GM13976 (cell line): ENCODE measurements at places on chromosomes 7 and 10.
A peak's percentile ranks its signal among the peaks of the same experiment; 100 is the strongest.

GRCh38 chr10:36556468-36556867, 568.9 kb upstream of the ANKRD30A start:
- DNase-seq, result no peak

GRCh38 chr10:1576467-1577372, 160.6 kb downstream of the ADARB2 start:
- DNase-seq, result no peak

DNA sequence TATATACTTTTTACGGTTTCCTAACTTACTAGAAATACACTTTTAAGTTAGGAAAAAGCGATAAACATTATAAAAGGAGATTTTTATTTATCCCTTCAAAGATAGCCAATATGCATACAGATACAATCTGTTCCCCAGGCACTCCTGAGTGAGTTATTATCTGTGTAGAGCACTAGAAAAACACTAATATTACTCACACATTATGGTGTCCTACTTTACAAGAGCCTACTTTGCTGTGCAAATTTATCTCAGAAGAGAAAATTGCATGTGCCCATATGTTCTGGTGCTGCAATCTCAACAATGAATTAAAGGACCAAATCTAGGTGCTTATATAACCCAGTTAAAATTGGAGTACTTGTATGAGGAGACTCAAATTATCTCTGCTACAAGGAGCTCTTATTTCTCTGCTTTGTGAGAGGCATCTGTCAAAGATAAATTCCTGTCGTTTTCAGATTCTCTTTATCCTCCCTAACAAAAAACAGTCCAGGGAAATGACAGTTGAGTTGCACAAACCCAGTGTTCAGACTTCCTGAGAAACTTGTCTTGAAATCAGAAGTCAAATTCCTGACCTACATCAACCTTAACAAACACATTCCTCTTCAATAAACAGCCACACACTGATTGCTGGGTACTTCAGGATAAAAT, 28.9 kb downstream of the CPA1 start:
- DNase-seq, result no peak

- DNase-seq, result no peak
Measured at GRCh38 chr7:116447436-116447835, 52.1 kb upstream of the CAV2 start.

- no peak for DNase-seq
Measured at GRCh38 chr7:108723381-108723814, 153.7 kb downstream of the DNAJB9 start.

GRCh38 chr7:17374654-17375053, 76.2 kb downstream of the AHR start:
- no peak for DNase-seq

DNA sequence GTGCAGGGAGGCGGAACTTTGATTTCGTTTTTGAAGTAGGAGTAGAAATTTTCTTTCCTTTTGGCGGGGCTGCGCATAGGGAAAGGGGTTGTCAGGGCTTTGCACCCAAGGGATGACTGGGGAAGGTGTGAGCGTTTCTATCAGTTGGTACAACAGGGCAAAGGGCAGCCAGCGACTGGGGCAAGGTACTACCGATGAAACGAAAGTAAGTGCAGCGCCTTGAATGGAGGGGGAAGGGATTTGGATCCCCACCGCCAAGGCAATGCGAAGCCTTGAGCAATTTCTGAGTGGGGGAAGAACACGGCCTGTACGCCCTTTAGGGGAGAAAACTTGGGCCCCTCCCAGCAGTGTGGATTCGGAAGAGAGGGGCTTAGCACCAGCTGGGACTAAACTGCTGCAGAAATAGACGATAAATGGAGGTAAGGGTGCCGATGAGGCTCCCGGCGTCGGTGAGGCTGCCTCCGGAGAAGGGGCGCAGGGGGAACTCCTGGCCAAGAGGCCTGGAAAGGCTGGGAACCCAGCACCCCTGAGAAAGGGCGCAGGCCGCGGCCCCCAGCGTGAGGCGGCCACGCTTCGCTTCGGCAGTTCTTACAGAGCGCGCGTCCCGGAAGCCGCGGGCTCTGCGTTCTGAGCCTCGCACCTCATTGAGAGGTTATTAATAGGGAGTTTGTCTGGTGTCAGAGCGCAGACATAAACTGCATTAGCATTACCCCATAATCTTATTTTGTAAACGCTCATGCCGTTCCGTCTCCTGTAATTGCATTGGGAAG, 10.0 kb upstream of the TLX1 start:
- peak; percentile 76 for DNase-seq

GRCh38 chr10:95547791-95548435, 13.3 kb downstream of the SORBS1 start:
- no peak for DNase-seq

GRCh38 chr10:63466144-63466935, 563 bp upstream of the JMJD1C start:
- peak; percentile 42 for DNase-seq

DNA sequence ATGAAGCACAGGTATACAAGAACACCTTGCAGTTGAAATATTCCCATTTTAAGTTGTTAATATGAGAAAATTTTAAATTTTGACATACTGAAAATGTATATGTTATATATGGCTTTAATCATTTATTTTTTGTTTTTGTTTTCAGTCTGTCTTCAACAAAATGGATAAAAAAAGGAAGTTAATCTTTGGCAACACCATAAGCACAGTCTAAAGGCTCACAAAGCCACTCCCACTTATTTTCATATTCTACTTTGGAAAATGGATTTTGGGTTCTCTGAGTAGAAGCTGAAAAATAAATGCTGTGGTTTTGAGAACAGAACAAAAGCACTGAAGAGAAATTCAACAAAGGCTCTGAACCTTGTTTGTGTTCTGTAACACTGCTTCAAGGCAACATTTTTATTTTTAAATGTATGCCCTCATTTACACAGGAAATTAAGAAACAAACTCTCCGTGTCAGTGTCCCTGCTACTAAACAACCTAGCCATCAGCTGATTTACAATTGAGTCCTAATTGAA, 81.3 kb upstream of the LRRN3 start:
- DNase-seq, result no peak

GRCh38 chr10:17712717-17713471, 39.1 kb upstream of the TMEM236 start:
- DNase-seq, result no peak
